ENCODE measurements at places on chromosomes 13 and 19.
A peak's percentile ranks its signal among the peaks of the same experiment; 100 is the strongest.

GRCh38 chr13:90551253-90551652, 796.2 kb upstream of the MIR17HG start:
- DNase-seq: no peak

GRCh38 chr13:98447881-98448641, 128.8 kb downstream of the STK24 start:
- no peak for DNase-seq

GRCh38 chr13:93539914-93540313, 313.3 kb downstream of the GPC6 start:
- no peak for DNase-seq

GRCh38 chr19:7333198-7334118, 15.3 kb upstream of the ARHGEF18 start:
- no peak for DNase-seq

DNA sequence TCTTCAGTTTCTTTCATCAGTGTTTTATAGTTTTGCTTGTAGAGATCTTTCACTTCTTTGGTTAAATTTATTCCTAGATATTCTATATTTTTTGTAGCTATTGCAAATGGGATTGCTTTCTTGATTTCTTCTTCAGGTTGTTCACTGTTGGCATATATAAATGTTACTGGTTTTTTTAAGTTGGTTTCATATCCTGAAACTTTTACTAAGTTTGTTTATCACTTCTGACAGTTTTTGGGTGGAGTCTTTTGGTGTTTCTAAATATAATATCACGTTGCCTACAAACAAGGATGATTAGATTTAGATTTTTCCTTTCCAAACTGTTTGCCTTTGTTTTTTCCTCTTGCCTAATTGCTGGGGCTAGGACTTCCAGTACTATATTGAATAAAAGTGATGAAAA, 109.7 kb downstream of the PAN3 start:
- no peak for DNase-seq

- no peak for DNase-seq
These were observed 94.6 kb downstream of the LRCH1 start for GRCh38 chr13:46647512-46648065.

- no peak for DNase-seq
These were observed 7.2 kb downstream of the SLITRK5 start for GRCh38 chr13:87678372-87678752.

DNA sequence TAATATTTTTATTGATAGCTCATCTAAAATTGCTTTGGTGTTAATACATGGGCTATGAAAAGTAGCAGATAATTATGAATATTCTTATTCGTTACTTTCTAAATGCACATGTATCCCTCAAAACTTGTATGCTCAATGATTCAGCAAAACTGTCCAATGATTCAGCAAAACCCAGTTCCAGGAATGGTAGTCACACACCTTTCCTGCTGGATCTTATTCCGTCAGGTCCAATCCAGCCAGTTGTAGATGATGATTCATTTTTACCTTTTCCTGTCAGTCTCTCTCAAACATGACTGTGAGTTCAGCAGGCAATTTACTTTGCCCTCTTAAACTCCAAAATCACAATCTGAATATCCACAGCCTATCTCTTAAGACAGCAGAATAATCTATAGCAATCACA, 1082.6 kb downstream of the EFNB2 start:
- DNase-seq: no peak

GRCh38 chr13:25843692-25844091, 208.1 kb downstream of the SHISA2 start:
- no peak for DNase-seq

DNA sequence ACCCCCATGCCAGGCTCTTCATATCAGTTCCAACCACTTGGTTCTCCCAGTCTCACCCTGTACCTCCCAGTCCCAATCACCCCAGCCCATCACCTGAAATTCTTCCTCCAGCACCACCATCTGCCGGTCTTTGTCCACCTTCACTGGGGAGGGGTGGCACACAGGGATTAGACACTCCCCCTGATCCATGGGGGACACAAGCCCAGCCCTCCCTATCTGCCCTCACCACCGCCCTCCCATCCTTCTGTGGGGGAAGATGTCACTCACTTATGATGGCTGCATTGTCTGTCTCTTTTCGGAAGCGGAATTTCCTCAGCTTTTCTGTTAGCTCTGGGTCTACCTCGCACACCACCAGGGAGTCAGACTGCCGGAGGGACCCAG, 685 bp downstream of the GMFG start:
- DNase-seq: no peak

GRCh38 chr19:14700711-14701375, 11.0 kb downstream of the ZNF333 start:
- DNase-seq: no peak

DNA sequence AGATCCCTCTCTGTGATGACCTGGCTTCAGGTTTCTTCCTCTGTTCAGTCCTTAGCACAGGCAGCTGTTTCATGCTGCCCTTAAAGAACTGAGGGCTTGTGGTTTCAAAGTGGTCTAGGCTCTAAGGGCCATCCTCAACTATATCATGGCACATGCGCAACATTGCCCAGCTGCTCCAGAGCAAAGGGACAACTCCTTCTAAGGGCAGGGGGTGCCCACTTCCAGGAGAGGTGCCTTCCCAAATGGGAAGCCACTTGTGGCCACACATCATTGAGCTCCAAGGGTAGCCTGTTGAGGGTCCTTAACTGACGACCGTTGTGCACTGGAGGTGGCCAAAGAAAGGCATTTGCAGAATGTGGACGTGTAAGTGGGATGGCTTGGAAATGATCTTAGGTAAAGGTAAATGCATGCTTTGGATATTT, 7.3 kb downstream of the GPR183 start:
- DNase-seq: no peak

DNA sequence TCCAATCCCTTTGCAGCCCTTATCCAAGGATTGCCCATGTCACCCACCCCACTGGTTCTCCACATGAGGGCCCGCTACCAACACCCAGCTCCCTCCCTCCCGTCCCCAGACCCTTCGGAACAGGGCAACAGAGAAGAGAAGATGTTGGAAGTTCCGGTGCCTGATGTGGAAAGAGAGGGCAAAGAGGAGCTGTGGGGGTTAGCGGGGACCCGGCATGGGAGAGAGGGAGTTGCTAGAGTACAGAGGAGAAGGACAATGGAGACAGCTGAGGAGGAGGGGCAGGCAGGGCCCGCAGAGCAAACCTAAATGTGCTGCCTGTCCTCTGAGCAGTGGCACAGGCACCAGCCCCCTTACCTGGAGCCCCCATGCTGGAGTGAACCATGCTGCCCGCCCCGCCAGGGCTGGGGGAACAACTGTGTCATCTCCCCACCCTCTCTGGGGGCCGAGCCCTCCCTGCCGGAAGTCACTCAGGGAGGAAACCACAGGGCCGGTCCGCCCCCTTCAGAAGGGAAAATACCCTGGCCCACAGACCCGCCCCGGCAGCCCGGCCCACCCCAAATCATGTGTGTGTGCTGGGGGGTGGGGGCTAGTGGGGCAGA, at the start of gene POU2F2:
POU2F2 (minus strand) TSS at position 417 of the 599 bp plus-strand sequence; CDS start at position 382, 35 bp downstream.
- peak; percentile 73 for DNase-seq

DNA sequence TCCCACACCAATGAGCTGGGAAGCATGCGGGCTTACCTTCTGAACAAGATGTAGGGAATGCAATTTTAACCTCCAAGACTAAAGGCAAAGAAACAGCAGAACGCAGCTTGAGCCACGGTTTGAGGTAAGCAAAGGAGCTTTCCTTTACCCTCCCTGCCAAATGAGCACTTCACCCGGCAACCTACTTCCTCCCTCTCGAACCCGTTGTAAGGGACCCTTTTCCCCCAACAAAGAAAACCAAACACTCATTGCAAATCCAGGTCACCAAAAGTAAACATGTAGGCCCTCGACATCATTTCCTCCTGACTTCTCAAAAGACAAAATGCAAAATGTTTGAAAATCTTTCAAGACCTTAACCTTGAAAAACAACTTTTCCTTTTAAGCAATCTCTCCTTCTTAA, 65.3 kb downstream of the ABCC4 start:
- no peak for DNase-seq

All from stimulated activated CD8-positive, alpha-beta memory T cell treated with anti-CD3 and anti-CD28 coated beads, Interleukin-7, amount 100 ng/mL, for 1 hour (primary cell).